ENCODE measurements at places on chromosomes 1 and 21. TPM values are rescaled to one million over a fixed set of nuclear protein-coding genes. Genes with fewer than 3 reads are reported as not detected.

The ANGPTL3 gene
- total RNA-seq = not detected

The EFNA4 gene
- 2.8 TPM for total RNA-seq

- DNase-seq = no peak
- no peaks in the 10 kb centered on the region for H3K4me1 ChIP-seq
- H3K36me3 ChIP-seq = no peaks in the 10 kb centered on the region
- H3K27ac ChIP-seq = no peak overlapping the region
Measured at GRCh38 chr1:33836911-33837310, 27.0 kb upstream of the HMGB4 start.

GRCh38 chr1:57844382-57844980 lies 420.6 kb upstream of the DAB1 start:
- no peaks in the 10 kb centered on the region for H3K36me3 ChIP-seq
- H3K4me3 ChIP-seq = no peak overlapping the region
- H3K27me3 ChIP-seq = no peaks in the 10 kb centered on the region
- DNase-seq = no peak

- peak overlapping the region; percentile 97 for H3K4me3 ChIP-seq
- H3K27ac ChIP-seq = peak overlapping the region; percentile 75
- no peaks in the 10 kb centered on the region for H3K36me3 ChIP-seq
Measured at GRCh38 chr1:85707267-85707989, 805 bp downstream of the ZNHIT6 start.

- H3K27ac ChIP-seq = no peak overlapping the region
- DNase-seq = no peak
Measured at GRCh38 chr1:154940651-154941194, 4.2 kb upstream of the PMVK start.

GRCh38 chr1:86515597-86515996 lies 31.3 kb upstream of the CLCA4 start:
- DNase-seq = no peak
- H3K27ac ChIP-seq = no peak overlapping the region
- H3K36me3 ChIP-seq = no peaks in the 10 kb centered on the region
- H3K4me1 ChIP-seq = no peaks in the 10 kb centered on the region

DNA sequence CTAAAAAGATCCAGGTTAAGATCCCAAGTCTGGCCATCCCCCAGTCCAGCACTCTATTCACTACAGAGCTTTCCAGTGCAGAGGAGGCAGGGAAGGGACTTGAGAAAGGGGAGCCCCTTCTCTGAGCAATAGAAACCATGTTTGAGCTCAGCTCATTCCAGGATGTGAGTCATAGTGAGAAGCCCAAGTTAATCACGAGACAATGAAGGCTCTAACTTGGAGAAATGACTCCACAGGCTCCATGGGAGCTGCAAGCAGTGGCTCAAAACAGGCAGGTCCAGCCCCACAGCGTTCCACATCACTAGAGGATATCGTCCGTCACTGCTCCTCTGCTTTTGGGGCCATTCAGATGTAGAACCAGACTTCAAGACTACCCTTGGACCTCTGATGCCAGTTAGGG lies 59.1 kb downstream of the CAMK2N1 start:
- no peaks in the 10 kb centered on the region for H3K4me1 ChIP-seq
- DNase-seq = no peak
- H3K27me3 ChIP-seq = peaks cover 6% of the 10 kb centered on the region

- H3K27ac ChIP-seq = no peak overlapping the region
- no peak for DNase-seq
Measured at GRCh38 chr1:10626791-10627410, 152.2 kb downstream of the PEX14 start.

- no peak overlapping the region for H3K4me3 ChIP-seq
- H3K27me3 ChIP-seq = no peaks in the 10 kb centered on the region
- no peak overlapping the region for H3K27ac ChIP-seq
Measured at GRCh38 chr1:182877842-182878241, 38.7 kb downstream of the DHX9 start.

GRCh38 chr1:174902531-174903099 lies 97.1 kb upstream of the CACYBP start:
- no peaks in the 10 kb centered on the region for H3K27me3 ChIP-seq
- DNase-seq = no peak
- no peaks in the 10 kb centered on the region for H3K4me1 ChIP-seq
- H3K27ac ChIP-seq = no peak overlapping the region
- no peak overlapping the region for H3K4me3 ChIP-seq
- H3K36me3 ChIP-seq = no peaks in the 10 kb centered on the region

Measured in thoracic aorta (tissue), 2 donors.